Suppressor macrophage (primary cell): ENCODE measurements at places on chromosomes 5 and 9.

DNA sequence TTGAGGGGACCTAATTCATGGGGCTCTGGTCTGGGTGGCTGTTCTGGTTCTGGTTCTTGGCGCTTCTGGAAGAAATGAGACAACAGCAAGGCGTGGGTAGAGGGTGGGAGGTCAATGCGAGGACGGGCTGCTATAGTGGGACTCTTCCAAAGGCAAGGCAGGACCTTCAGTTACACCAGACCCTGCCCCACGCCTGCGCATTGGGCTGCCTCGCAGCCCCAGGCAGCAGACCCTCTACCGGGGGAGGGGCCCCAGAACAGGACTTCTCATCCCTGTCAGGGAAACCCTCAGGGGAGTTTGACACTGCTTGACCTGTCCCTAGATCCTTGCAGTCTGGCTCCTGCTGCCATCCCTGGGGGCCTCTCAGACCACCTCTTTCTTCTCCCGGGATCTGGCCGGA, 18.5 kb downstream of the CCDC69 start:
- DNase-seq, result no peak

DNA sequence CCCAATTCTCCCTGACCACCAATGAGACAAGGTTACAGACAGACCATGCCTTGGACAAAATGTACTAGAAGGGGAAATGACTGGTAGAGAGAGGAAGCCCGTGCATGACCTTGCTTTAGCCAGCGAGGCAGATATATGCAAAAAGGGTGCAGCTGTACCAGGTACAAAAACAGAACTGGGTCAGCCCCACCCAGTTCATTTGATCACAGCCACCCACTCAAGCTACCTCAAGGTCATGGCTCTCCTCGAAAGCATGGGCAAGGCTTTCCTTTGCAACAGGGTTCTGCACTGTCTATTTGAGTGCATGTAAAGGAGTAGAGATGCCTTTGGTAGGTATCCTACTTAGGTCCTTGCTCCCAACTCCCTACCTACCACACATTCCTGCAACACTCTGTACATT, 33.3 kb downstream of the TLE1 start:
- DNase-seq, result peak; percentile 39

- DNase-seq, result peak; percentile 72
These were observed 8.3 kb downstream of the NFIL3 start for GRCh38 chr9:91415290-91415689.

DNA sequence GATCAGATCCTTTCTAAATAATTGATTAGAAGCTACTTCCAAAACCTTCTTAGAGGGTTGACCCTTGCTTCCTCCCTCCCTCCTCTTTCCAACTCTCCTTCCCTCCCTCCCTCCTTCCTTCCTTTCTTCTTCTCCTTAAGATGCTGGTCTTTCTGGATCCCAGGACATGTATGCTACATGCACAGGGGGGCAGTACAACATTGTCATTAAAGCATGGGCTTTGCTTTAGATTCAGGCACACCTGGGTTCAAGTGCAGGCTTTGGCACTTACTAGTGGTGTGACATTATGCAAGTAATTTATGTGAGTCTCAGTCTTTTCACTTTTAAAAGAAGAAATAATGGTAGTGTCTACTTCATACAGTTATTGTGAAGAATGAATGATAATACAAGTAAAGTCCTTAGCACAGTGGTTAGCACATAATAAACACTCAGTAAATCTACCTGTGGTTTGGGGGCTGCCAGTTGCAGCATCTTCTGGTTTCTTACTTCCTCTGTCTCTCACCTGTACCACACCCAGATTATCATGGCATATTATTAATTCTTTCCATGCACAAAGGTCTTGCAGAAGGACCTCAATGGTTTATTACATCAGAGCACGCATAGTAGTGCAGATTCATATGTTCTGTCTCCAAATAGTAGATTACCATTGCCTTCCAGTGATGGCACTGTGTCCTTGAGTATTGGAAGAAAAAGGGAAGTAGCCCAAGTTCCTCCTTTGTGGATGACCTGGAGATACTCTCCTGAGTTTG, 154.1 kb downstream of the ARHGAP26 start:
- DNase-seq, result peak; percentile 54

GRCh38 chr9:6128030-6128429, 87.6 kb upstream of the IL33 start:
- DNase-seq, result no peak

DNA sequence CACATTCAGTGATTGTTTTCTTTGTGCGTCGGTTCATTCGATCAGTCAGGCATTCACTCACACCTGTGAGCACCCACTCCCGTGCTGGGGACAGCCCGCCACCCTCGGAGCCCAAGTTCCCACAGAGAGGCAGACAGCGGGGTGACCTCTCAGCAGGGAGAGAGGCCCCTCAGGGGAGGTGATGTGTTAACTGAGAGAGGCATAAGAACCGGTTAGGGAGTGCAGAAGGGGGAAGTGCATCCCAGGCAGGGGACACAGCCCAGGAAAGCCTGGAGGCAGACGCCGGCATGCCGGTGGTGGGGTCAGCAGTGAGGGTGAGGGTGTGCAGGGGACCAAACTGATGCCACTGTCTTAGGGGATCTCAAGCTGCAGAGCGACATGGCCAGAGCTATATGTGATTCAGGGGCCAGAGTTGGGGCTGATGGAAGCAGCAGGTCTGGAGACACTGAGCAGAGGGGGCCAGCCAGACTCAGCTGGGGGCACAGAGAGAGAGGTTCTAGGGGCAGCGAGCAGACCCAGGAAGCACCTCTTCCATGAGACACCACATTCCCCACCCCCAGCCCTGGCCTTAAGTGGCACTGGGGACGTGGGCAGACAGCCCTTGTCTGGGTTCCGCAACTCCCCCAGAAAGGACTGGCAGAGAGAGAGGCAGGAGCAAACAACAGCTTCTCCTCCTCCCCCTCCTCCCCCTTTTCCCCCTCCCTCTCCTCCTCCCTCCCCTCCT, 35.9 kb downstream of the HK3 start:
- DNase-seq, result no peak

DNA sequence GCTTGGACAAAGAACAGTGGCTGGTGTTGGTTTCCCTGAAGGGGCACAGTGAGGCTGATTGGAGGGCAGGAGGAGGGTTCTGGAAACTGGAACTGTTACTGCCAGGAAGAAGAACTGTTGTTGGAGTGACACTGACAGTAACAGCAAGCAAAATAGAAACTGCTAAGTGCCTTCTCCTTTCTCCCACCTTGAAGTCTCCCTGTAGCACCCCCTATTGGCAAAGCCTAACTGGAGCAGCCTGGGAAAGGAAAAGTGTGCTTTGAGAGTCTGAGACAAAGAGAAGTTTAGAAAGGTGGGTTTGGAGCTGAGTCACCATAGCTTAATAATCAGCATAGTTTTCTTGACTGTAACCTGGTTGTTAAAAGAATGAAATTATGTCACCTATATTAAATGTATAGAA, 2.5 kb upstream of the TMEM174 start:
- peak; percentile 38 for DNase-seq

- no peak for DNase-seq
These were observed 92.7 kb downstream of the TRIO start for GRCh38 chr5:14235872-14236271.

- peak; percentile 31 for DNase-seq
These were observed 38.2 kb downstream of the CLINT1 start for GRCh38 chr5:157820593-157821252.

DNA sequence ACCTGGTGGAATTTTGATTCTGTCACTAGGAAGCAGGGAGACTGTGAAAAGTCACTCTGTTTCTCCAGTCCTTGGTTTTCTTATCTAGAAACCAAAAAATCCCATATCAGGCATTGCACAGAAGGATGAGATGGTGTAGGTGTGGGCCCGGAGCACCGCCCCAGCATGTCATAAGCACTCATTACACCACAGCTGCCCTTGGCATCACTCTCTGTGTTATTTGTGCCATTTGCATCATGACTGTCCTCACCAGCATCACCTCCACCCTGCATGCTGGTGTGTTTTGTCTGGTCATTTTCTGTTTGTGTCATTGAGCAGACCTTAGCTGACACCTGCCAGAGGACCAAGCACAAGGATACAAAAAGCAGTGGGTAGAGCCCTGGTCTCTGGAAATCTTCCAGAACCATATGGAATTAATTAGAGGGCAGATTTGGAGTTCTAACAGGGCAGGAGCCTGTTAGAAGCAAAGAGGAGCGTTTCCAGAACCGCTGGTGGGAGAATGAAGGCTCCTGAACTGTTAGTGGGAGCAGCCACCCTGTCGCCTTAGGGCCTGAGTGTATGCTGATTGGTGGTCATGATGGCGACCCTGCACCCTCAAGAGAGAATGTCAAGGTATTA, 99.3 kb downstream of the AMBP start:
- no peak for DNase-seq

GRCh38 chr5:120788481-120788880, 324.4 kb downstream of the PRR16 start:
- no peak for DNase-seq

DNA sequence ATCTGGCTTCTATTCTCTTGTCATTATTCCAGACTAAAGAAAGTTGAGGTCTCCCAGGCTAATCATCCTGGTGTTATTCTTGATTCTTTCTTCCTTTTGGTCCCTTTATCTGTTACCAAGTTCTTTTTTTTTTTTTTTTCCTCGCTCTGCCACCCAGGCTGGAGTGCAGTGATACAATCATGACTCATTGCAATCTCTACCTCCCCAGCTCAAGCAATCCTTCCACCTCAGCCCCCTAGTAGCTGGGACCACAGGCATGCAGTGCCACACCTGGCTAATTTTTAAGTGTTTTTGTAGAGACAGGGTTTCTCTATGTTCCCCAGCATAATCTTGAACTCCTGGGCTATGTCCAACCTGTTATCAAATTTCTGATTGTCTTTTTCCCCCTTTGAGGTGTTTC, 126.6 kb upstream of the DHFR start:
- DNase-seq, result no peak

- no peak for DNase-seq
These were observed 64.1 kb downstream of the PLAC8L1 start for GRCh38 chr5:146041180-146041789.

DNA sequence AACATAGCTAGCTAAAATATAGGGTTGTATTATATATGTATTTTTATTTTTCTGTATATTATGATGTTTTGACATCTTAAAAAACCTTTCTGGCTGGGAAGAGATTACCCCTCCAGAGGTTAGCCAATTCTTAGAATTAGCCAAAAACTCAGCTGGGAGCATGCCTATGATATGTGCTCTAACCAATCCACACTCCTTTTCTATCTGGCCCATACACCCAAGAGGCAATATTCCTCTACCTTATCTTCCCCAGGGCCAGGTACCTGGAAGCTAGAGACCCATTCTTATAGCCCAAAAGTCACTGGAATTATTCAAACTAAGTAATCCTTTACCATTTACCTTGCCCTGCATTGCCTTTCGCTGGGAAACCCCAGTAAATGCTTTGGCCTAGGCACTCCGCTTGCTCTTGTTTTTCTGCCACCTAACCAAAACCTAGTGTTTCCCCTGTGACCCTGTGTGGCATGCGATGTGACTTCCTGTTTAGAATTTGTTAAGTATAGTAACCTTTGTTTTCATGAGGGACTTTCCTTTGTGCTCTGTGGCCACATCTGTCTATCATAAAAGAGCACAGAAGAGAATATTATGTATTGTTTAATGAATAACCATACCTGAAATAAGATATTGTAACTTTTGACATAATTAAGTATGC, 37.4 kb downstream of the CSNK1G3 start:
- DNase-seq, result peak; percentile 28
